ENCODE measurements at places on chromosomes 3 and 15. TPM values are rescaled to one million over a fixed set of nuclear protein-coding genes. Genes with fewer than 3 reads are reported as not detected.

The TMEM207 gene
- not detected for total RNA-seq

DNA sequence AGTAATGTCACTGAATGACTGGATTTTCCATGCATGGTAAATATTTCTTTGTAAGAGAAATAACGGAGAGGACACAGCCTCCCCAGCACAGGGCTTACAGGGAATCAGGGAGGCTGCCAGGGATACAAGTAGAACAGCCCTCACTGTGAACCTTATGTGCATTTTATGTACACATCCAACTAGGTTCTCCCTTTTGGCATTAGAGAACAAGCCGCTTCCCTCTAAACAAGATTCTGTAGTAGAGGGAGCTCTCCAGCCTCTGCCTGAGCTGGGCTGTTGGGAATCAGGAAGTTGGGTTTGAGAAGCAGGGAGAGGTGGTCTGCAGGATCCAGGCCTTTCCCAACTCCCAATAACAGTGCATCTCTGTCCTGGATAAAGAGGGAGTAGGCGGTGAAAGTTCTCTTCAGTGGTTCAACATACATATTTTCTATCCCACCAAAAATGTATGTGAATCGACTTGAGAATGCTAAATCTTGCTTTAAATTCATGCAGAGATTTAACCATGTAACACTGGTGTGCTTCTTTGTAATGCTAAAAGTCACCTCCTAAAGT, 83.7 kb downstream of the ARNT2 start:
- peaks cover 65% of the 10 kb centered on the region for H3K27me3 ChIP-seq
- H3K4me3 ChIP-seq = no peak overlapping the region
- H3K27ac ChIP-seq = no peak overlapping the region
- no peaks in the 10 kb centered on the region for H3K36me3 ChIP-seq
- H3K4me1 ChIP-seq = no peaks in the 10 kb centered on the region

The FAM107A gene
- not detected for total RNA-seq

DNA sequence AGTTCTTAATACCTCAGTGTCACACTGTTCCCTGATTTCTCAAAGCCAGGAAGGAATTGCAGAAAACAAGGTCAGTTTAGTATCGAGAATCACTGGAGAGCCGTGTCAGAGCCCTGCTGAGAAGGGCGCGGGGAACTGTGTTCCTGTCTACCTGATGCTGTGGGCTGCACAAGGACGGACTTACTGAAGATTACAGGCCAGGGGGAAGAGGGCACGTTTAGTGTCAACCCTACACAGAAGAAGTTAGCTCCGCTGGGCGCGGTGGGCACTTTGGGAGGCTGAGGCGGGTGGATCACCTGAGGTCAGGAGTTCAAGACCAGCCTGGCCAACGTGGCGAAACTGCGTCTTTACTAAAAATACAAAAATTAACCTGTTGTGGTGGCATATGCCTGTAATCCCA, 104.1 kb downstream of the APBA2 start:
- no peak overlapping the region for H3K27ac ChIP-seq
- no peaks in the 10 kb centered on the region for H3K27me3 ChIP-seq
- H3K4me3 ChIP-seq = no peak overlapping the region
- peaks cover 33% of the 10 kb centered on the region for H3K4me1 ChIP-seq

DNA sequence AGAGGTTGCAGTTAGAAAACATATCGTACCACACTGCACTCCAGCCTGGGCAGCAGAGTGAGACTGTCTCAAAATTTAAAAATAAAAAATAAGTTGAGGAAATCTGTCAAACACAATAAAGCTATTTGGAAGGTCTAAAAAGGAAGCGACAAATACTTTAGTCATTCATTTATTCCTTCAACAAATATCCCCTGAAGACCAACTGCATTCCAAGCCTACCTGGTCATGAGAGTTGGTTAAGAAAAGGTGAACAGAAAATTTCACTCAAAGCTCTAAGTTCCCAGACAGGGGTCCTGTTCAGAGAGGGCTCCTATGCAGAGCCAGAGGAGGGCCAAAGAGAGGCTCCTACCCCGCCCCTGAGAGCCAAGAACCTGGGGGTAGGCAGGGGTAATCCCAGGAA, 15.4 kb upstream of the PRKAR2A start:
- H3K27ac ChIP-seq = no peak overlapping the region
- no peak overlapping the region for H3K4me3 ChIP-seq
- H3K4me1 ChIP-seq = peaks cover 4% of the 10 kb centered on the region
- no peaks in the 10 kb centered on the region for H3K27me3 ChIP-seq
- no peak for DNase-seq
- H3K36me3 ChIP-seq = peaks cover 4% of the 10 kb centered on the region

- no peak for DNase-seq
- no peaks in the 10 kb centered on the region for H3K4me1 ChIP-seq
- H3K4me3 ChIP-seq = no peak overlapping the region
- H3K36me3 ChIP-seq = no peaks in the 10 kb centered on the region
- no peaks in the 10 kb centered on the region for H3K27me3 ChIP-seq
Observed at GRCh38 chr3:158780766-158781165, 21.1 kb upstream of the MFSD1 start.

DNA sequence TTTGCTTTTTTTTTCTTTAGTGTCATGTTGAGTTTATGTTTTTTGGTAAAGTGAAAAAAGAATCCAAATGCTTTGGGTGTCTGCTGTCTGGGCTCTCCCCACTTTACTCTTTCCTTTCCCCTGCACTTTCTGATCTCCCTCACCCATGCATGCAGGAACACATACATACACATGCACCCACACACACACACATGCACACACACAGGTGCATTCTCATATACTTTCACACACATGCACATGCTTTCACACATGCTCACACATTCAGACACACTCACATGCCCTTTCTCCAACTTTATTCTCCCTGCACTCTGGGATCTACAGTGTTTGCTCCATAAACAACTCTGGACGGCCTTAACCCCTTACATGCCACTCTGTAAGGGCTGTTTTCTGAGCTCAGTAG, 46.4 kb upstream of the CFAP161 start:
- peaks cover 4% of the 10 kb centered on the region for H3K4me1 ChIP-seq
- peaks cover 2% of the 10 kb centered on the region for H3K36me3 ChIP-seq
- DNase-seq = no peak

The PLA2G4F gene
- total RNA-seq = not detected

DNA sequence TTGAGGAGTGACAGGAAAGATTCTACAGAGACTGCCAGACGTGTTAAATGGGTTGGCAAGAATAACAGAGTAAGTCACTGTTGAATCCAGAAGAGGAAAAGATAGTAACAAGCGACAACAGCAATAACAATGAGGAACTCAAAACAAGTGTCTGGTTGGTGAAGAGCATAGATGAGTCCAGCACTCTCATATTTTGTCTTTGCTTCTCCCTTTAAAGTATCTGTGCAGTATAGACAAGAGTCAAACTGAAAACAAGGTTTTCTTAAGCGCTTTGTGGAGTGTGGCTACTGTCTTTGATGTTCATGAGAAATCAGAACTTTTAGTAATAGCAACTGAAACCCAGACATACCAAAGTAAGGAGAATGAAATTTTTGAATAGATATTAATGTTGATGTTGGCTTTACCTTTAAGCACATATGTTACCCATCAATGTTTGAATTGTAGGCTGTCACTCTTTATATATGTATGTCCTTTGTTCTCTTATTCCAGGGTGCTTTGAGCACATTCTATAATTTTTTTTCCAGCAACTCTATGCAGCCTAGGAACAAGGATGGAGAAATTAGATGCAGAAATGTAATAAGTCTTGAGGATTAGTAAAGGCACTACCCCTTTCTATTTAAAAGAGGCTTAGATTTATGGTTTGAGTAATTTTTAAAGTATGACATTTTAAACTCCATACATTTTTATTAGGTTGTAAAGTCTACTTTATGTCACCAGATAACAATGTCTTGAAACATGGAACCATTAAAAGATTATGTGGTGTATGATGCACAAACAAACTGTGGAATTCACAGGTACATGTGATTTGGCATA, 185.5 kb downstream of the NFKBIZ start:
- no peaks in the 10 kb centered on the region for H3K36me3 ChIP-seq
- no peak for DNase-seq
- H3K4me1 ChIP-seq = no peaks in the 10 kb centered on the region
- H3K4me3 ChIP-seq = no peak overlapping the region

The OR5AC2 gene
- total RNA-seq = not detected

The CIDEC gene
- not detected for total RNA-seq

The FOXL2 gene
- total RNA-seq = not detected

DNA sequence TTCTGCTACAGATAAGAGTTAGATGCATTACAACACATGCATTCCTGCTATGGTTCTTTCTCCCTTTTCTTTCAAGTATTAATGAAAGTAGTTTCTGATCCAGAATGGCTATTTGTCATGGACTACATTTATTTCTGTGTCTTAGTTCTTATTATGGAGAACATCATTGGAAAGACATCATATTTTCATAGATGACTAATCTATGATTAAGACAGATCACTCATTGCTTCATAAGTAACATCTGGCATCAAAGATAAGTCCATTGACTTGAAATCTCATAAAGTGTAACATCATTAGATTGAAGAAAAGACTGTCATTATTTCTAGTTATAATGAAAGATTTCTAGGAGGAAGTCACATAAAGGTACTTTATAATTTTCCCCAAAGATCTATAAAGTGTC, 366.7 kb downstream of the NSUN3 start:
- H3K36me3 ChIP-seq = no peaks in the 10 kb centered on the region
- no peak for DNase-seq
- H3K27ac ChIP-seq = no peak overlapping the region
- no peaks in the 10 kb centered on the region for H3K4me1 ChIP-seq
- H3K4me3 ChIP-seq = no peak overlapping the region
- no peaks in the 10 kb centered on the region for H3K27me3 ChIP-seq

The SV2B gene
- not detected for total RNA-seq

The NEK10 gene
- total RNA-seq = 1.7 TPM

- no peak for DNase-seq
- no peaks in the 10 kb centered on the region for H3K27me3 ChIP-seq
- H3K4me3 ChIP-seq = no peak overlapping the region
- H3K4me1 ChIP-seq = peaks cover 11% of the 10 kb centered on the region
- H3K36me3 ChIP-seq = no peaks in the 10 kb centered on the region
- H3K27ac ChIP-seq = no peak overlapping the region
Observed at GRCh38 chr15:73602446-73602843, 30.7 kb downstream of the NPTN start.

The AMIGO3 gene
- 0.99 TPM for total RNA-seq

DNA sequence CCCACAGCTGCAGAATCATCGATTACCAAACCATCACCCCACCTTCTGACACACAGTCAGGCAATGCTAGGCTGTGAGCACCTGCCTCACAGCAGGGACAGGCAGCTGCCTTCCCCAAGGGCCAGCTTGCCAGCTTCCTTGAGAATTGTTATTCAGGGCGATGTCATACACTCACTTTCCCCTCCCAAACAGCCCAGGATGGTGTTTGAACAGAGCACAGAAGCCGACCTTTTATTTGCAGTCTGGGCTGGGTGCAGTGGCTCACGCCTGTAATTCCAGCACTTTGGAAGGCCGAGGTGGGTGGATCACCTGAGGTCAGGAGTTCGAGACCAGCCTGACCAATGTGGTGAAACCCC, 84.5 kb upstream of the HERC1 start:
- H3K27ac ChIP-seq = no peak overlapping the region
- peaks cover 6% of the 10 kb centered on the region for H3K27me3 ChIP-seq
- H3K4me1 ChIP-seq = peaks cover 8% of the 10 kb centered on the region
- H3K36me3 ChIP-seq = peaks cover 4% of the 10 kb centered on the region
- no peak for DNase-seq
- no peak overlapping the region for H3K4me3 ChIP-seq

DNA sequence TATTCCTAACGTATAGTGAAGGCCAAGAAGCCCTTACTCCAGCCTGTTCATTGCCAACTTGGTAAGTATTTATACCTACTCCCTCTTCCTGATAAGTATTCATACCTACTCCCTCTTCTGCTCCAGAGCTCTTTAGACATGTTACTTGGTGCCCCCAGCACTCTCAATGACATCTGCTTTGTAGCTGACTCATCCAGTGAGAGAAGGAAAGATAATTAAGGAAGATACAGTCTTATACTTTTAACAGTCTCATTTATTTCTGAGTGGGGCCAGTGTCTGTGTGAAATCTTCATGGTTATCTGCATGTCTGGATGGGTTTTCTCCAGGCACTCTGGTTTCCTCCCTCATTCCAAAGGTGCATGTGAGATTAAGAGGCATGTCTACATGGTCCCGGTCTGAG, 698.7 kb downstream of the FHIT start:
- no peaks in the 10 kb centered on the region for H3K27me3 ChIP-seq
- no peaks in the 10 kb centered on the region for H3K36me3 ChIP-seq
- no peak overlapping the region for H3K27ac ChIP-seq
- DNase-seq = no peak
- H3K4me3 ChIP-seq = no peak overlapping the region
- H3K4me1 ChIP-seq = no peaks in the 10 kb centered on the region

DNA sequence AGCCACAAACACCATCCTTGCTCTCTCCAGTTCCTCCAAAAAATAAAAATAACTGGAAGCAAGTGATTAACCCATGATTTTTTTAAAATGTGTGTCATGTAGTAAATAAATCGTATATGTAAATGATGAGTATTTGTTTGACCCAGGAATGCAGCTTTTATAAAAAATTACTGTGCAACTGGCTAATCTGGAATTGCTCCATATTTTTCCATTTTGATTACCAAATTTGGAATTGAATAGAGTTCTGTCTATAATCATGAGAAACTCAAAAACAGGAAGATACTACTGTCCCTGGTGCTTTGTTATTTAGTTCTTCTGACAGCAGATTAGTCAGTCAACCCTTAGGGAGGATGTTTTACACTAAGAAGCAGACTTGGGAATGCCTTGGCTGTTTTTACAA, 116.2 kb downstream of the CCNL1 start:
- H3K27me3 ChIP-seq = peaks cover 18% of the 10 kb centered on the region
- no peak overlapping the region for H3K4me3 ChIP-seq
- no peaks in the 10 kb centered on the region for H3K36me3 ChIP-seq
- H3K27ac ChIP-seq = no peak overlapping the region
- no peak for DNase-seq

- H3K27me3 ChIP-seq = peaks cover 56% of the 10 kb centered on the region
- H3K27ac ChIP-seq = no peak overlapping the region
- H3K4me1 ChIP-seq = no peaks in the 10 kb centered on the region
- peaks cover 5% of the 10 kb centered on the region for H3K36me3 ChIP-seq
- DNase-seq = no peak
Observed at GRCh38 chr3:187665764-187666402, 4.3 kb downstream of the SST start.

- no peaks in the 10 kb centered on the region for H3K27me3 ChIP-seq
- no peak overlapping the region for H3K4me3 ChIP-seq
- H3K27ac ChIP-seq = no peak overlapping the region
- H3K4me1 ChIP-seq = no peaks in the 10 kb centered on the region
- no peaks in the 10 kb centered on the region for H3K36me3 ChIP-seq
Observed at GRCh38 chr3:173191611-173192010, 50.6 kb upstream of the SPATA16 start.

The APOD gene
- total RNA-seq = not detected

- peak overlapping the region; percentile 93 for H3K27ac ChIP-seq
- no peak for DNase-seq
- no peaks in the 10 kb centered on the region for H3K36me3 ChIP-seq
- peaks cover 28% of the 10 kb centered on the region for H3K4me1 ChIP-seq
- H3K27me3 ChIP-seq = no peaks in the 10 kb centered on the region
Observed at GRCh38 chr15:63860555-63860954, 26.8 kb upstream of the HERC1 start.

- no peaks in the 10 kb centered on the region for H3K4me1 ChIP-seq
- H3K27ac ChIP-seq = no peak overlapping the region
- no peak overlapping the region for H3K4me3 ChIP-seq
Observed at GRCh38 chr3:22101351-22101750, 350.3 kb upstream of the ZNF385D start.

- peak; percentile 30 for DNase-seq
- H3K27ac ChIP-seq = no peak overlapping the region
- no peaks in the 10 kb centered on the region for H3K27me3 ChIP-seq
- no peak overlapping the region for H3K4me3 ChIP-seq
- H3K4me1 ChIP-seq = peaks cover 7% of the 10 kb centered on the region
- H3K36me3 ChIP-seq = no peaks in the 10 kb centered on the region
Observed at GRCh38 chr15:65862682-65863081, 6.6 kb upstream of the RAB11A start.

The RPS27L gene
- total RNA-seq = 64.2 TPM
